ENCODE measurements at places on chromosomes 7 and 10. TPM values are rescaled to one million over a fixed set of nuclear protein-coding genes. Genes with fewer than 3 reads are reported as not detected.

The ASB4 gene
- 6.3 TPM for total RNA-seq

The OR6B1 gene
- not detected for total RNA-seq

The FOXI2 gene
- total RNA-seq, result 0.08 TPM

The NEBL gene
- total RNA-seq, result 805 TPM

The UBTD1 gene
- 17.1 TPM for total RNA-seq

The LRRC61 gene
- total RNA-seq, result 4.3 TPM

The NRCAM gene
- total RNA-seq, result 0.14 TPM

The ASAH2 gene
- total RNA-seq, result not detected

The OR2A1 gene
- total RNA-seq, result not detected

- DNase-seq, result no peak
These were observed 614.7 kb upstream of the FOXK1 start for GRCh38 chr7:4067476-4067760.

- no peak for DNase-seq
These were observed 20.0 kb upstream of the CREB3L2 start for GRCh38 chr7:138021889-138022288.

DNA sequence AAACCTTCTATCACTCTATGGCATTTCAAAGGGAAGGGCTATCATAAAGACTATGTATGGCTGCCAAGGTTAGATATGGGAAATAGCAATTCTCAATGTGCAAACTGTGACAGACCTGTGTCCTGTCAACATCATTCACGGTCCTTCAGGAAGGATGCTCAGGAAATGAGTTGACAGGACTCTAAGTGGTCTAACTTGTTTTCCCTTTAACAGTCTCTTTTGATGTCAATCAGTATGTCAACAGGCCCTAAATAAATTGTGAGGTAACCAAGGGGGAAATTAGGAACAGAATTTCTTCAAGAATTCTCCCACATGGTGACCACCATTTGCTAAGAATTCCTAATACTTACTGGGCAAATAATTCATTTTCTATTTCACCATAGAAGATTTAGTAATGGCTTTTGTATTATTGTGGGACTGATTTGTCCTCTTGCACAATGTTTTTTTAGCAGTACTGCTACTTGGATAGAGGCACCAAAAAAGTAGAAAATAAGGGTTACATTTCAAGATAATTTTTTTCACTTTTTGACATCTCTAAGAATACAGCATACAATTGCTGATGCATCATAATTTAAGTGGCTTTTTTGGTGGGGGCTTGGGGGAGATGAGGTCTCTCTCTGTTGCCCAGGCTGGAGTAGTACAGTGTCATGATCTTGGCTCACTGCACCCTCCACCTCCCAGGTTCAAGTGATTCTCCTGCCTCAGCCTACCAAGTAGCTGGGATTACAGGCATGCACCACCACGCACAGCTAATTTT is 275.8 kb downstream of the CACNA2D1 start:
- no peak for DNase-seq

- no peak for DNase-seq
These were observed 151.8 kb upstream of the MEOX2 start for GRCh38 chr7:15838265-15838664.

GRCh38 chr10:72462261-72462660 is 107.5 kb upstream of the DNAJB12 start:
- DNase-seq, result no peak

DNA sequence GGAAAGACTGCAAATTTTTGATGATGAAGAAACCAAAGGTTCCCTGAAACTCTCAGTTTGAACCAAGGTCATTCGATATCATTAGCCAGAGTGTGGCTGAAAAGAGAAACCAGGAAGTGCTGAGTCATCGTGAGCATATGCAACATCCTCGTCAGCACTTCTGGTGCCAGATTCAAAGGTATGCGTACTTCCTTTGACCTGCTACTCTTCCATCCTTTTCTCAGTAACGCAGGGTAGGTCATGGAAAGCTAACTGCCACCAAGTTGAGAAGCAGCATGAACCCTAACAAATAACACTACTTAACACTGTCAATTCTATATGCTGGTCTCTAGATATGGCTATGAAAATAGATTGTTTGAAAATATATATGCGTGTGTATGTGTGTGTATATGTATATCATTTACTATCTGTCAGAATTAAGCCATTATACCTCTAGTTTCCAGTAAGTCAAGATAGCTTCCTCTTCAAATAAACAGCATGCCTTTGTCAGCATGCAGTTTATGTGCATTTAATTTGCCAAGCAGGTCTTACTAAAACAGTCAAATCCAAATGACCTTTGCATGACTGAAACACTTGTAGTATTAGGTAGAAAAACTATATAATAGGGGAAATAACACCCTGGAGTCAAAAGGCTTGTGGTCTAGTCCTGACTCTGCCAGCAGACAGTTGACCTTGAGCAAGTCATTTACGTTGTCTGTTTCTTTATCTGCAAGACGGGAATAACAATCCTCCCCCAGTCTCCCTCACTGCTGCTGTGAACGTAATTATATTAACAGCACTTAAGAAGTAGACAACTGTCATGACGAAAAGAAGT is 26.4 kb downstream of the CDK6 start:
- DNase-seq, result peak; percentile 26

- DNase-seq, result peak; percentile 40
These were observed 92.8 kb downstream of the MCU start for GRCh38 chr10:72784551-72785351.

DNA sequence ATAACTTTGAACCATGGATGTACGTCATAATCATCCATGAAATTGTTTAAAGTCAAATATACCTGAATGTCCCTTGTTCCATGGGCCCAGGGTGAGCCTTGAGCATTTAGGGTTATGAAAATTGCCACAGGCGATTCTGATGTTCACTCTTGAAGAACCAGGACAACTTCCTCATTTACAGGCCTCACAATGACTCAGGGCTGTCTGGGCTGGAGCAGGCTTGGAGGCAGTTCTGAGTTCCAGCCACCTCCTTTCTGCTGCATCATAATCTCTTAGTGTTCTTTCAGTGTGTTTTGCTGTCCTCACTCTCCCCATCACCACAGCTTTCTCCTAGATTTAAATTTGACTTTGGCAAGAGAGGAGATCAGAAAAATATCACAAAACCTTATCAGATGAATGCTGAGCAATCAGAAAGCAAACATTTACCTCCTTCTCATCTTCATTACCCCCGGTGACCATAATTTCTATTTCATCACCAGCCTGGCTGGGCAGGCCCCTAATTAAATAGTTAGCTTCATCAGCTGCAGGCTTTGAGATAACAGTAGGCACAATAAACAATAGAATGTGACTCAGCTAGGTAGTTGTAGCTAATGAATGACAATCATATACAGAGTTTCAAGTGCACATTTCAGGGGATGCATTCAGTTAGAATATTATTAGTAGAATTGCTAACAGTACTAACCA is 571.0 kb downstream of the SH2D4B start:
- DNase-seq, result no peak

GRCh38 chr10:47053081-47053798 is 142.0 kb downstream of the PTPN20 start:
- no peak for DNase-seq

GRCh38 chr10:30697806-30698205 is 68.3 kb upstream of the LYZL2 start:
- DNase-seq, result no peak

DNA sequence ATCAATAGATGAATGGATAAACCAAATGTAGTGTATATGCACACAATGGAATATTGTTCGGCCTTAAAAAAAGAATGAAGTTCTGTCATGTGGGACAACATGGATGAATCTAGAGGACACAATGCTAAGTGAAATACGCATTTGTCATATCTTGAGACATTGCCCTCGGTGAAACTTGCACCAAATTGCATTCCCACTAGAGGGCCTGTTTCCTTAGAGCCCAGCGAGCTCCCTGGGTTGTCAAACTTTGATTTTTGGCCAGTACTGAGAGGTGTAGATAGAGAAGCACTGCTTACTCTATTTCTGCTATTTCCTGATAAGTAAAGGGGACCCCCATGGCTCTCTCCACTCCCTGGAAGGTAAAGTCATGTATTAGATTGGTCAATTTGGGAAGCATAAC is 157.1 kb downstream of the GPAM start:
- DNase-seq, result no peak

- DNase-seq, result no peak
These were observed 17.0 kb downstream of the PNLIPRP3 start for GRCh38 chr10:116444527-116445142.

- DNase-seq, result no peak
These were observed 99.2 kb downstream of the ATXN7L1 start for GRCh38 chr7:105776986-105777910.

- no peak for DNase-seq
These were observed 57.6 kb downstream of the IKZF1 start for GRCh38 chr7:50362142-50362541.

GRCh38 chr7:127514499-127514898 is 70.9 kb downstream of the GCC1 start:
- no peak for DNase-seq

DNA sequence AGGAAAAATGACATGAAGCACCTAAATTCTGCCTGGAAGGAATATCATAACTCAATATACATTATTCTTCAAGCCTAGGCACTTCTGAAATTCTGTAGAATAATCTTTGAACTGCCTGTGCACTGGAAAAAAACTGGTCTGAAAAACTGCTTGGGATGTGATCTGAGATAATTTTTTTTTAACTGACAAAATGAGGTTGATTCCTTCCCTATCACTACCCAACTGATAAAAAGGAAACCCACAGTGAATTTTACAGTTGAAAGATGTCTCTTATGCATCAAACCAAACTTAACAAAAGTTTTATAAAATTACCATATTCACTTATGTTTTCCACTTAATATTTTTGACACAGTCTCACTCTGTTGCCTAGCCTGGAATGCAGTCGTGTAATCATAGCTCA is 67.2 kb upstream of the FAM133B start:
- no peak for DNase-seq

GRCh38 chr10:66472156-66472555 is 453.7 kb upstream of the LRRTM3 start:
- no peak for DNase-seq

DNA sequence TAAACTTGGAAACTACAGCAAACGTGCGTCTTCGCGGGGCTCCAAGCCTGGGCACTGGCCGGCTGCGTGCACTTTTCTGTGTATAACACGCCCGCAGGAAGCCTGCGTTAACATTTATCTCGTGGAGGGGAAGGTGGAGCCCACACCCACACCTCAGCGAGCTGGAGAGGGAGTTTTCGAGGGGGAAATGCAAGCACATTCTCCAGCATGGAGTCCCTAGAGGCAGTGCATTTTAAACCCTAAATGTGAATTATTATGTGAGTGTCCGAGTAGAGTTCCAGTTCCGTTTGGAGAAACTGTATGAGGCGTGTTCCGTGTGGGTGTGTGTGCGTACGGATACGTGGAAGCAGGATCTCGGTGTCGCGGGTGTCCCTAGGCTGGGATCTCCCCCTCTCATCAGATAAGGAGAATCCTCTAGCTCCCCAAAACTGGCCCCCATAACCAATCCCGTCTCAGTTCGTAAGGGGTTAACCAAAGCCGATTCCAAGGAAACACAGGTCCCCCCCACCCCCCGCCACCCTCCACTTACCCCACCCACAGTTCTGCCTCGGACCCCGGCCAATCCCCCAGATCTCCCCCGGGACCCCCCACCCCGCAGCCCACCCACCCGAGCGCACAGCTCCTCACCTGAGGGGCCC is 403 bp downstream of the CDK6 start:
- DNase-seq, result peak; percentile 20

DNA sequence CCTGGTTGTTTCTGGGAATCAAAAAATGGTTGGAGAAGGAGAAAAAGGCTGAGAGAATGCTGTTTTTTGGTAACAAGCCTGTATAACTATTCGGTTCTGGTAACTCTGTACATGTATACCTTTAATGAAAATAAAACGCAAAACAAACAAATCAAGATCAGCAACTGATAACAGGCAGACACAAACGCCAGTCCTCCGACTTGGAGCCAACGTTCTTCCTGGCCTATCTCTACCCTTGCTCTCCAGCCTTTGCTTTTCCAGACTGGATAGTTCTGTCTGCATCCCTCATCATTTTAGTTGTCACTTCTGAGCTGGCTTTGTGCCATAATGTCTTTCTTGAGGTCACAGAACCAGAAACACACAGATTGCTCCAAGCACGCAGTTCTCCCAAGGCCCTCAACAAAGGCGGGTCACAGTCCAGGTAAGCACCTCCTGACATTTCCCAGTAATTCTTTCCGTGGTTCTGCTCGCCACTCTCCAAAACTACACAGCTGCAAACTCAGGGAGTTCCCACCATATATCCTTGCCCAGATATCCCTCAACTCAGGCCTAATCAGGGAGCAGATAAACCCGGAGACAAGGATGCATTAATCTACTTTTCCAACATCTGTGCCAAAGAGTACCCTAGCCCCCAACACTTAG is 20.2 kb downstream of the HIP1 start:
- DNase-seq, result no peak

GRCh38 chr7:65430344-65431186 is 56.9 kb downstream of the ZNF92 start:
- no peak for DNase-seq

GRCh38 chr7:100641463-100641859 is at the start of gene TFR2:
Gene TFR2 (minus strand): TSS chr7:100641552. CDS start chr7:100641509, 43 bp downstream.
- no peak for DNase-seq

Measured in left ventricle myocardium inferior (tissue), 1 donor.